Stimulated activated CD4-positive, alpha-beta T cell treated with anti-CD3 and anti-CD28 coated beads, Interleukin-2, amount 100 ng/mL, for 48 hours (primary cell): ENCODE measurements at places on chromosomes 7 and 10.

- DNase-seq: no peak
These were observed 1243.1 kb downstream of the GATA3 start for GRCh38 chr10:9297580-9297979.

DNA sequence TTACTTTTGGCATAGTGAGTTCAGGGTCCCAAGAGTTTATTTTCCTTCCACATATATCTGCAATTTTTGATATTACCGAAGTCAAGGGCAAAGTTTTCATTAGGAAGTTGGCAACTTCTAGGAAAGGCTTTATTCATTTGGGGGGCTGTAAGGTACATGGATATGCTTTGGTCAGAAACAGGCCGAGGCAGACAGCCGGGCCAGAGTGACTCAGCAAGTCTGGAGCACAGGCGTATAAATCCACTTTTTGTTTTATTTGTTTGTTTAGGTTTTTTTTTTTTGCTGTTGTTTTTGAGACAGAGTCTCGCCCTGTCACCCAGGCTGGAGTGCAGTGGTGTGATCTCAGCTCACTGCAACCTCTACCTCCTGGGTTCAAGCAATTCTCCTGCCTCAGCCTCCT lies 3.7 kb downstream of the ZNF680 start:
- no peak for DNase-seq

DNA sequence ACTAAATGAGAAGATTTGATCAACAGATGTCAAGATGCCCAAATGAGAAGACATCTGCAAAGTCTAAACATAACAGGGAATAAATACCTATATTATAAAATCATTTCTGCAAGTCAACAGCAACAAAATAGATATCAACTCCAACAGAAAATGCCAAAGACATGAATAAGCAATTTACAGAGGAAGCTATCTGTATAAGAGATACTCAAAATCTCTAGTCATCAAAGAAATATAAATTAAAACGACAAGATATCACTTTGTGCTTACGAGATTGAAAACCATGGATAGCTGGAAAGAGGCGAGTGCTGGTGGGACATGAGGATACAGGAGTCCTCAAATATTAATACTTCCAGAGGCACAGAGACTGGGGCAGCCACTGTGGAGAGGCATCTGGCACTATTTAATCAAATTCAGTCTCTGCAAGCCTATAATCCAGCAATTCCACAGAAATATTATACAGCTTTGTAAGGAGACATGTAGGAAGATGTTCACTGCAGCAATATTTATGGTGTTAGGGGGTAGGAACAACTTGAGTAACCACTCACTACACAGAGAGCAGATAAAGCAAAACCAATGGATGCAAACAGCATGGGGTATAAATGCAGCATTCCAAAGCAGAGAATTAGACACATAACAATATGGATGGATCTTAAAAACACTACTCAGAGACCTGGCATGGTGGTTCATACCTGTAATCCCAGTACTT lies 4.8 kb downstream of the DNMBP start:
- no peak for DNase-seq

DNA sequence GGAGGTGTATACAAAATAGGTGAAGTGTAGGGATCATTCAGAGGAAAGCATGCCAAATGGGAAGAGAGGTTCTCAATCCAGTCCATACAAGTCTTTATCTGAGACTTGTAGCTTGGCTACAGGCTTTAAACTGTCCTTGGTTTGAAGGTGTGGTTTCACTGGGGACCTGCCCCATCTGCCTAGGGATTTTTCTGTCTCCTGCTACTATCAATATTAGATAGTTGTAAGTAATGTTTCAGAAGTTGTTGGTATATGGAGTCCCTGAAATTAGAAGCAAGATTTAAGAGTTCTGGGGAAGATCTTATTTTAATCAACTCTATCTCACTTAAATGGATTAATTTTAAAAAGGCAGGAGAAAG lies 100.9 kb downstream of the ANKRD7 start:
- DNase-seq: no peak

DNA sequence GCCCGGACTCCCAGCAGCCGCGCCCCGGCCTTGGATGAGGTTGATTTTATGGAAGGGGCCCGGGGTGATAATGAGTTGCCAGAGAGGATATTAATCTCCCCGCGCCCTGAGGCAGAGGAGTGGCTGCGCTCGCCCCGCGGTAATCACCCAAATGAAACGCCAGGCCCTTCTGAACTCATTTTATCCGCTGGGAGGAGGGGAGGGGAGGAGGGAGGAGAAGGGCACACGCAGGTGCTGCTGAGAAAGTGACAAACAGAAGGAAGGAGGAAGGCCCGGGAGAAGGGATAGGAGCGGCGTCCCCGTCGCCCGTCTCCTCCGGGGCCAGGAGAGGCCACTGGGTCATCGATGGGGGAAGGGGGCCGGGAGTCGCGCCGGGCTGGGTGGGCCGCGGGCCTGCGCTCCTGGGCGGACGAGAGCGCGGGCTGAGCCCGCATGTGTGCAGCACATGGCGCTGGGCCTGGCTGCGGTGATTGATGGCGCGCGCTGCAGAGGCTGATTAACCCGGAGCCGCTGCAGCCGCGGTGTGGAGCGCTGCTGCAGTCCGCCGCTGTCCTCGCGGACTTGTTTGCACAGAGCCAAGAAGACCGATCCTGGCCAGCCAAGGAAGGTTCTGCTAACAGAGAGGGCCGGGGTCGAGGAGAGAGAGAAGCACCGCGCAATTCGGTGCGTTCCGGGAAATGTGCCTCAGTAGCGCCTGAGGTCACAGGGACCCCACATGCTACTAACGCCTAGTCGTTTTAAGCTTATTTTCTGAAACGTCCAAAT lies 6.5 kb downstream of the MNX1 start:
- DNase-seq: no peak

DNA sequence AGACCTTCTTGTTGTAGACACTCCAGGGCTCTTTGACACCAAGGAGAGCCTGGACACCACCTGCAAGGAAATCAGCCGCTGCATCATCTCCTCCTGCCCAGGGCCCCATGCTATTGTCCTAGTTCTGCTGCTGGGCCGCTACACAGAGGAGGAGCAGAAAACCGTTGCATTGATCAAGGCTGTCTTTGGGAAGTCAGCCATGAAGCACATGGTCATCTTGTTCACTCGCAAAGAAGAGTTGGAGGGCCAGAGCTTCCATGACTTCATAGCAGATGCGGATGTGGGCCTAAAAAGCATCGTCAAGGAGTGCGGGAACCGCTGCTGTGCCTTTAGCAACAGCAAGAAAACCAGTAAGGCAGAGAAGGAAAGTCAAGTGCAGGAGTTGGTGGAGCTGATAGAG lies 5.5 kb downstream of the GIMAP7 start:
- no peak for DNase-seq

GRCh38 chr7:67566101-67566500 lies 569.5 kb downstream of the TYW1 start:
- no peak for DNase-seq

DNA sequence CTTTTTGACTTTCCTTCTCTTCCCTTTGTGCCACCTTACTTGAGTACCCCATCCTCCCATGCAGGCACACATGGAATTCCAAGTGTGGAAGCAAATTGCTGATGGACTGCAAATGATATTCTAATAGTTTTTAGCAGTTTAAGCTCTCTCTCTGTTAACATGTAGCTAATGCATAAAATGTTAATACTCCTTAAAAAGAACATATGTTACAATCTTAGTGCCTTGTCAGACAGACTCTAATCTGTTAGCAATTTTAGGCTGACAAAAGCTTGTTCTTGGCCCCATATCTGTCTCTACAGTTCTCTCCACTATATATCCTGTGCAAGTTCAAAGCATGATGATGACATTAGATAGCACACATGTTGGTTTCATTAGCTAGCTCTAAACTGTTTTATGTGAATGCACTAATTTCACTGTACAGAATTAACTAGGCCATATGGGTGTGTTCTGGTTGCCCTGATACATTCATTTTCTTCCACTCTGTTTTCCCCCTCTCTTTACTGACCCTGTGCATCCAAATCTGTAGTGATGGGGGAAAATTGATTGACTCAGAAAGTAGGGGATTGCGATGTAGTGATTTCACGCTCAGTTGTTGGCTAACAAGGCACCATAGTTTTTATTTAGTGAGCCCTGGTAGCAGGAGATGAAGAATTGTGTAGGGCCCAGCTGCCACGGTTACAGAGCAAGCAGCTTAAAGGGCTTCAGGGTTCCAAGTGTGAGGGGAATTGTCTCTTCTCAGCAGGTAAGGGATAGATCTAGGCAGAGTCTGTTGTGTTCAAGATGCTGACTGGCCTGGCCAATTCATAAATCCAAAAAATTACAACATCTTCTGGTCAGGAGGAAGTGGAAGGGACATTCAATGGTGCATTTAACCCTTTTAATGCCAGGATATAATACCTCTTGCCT lies 114.6 kb upstream of the FZD1 start:
- no peak for DNase-seq

DNA sequence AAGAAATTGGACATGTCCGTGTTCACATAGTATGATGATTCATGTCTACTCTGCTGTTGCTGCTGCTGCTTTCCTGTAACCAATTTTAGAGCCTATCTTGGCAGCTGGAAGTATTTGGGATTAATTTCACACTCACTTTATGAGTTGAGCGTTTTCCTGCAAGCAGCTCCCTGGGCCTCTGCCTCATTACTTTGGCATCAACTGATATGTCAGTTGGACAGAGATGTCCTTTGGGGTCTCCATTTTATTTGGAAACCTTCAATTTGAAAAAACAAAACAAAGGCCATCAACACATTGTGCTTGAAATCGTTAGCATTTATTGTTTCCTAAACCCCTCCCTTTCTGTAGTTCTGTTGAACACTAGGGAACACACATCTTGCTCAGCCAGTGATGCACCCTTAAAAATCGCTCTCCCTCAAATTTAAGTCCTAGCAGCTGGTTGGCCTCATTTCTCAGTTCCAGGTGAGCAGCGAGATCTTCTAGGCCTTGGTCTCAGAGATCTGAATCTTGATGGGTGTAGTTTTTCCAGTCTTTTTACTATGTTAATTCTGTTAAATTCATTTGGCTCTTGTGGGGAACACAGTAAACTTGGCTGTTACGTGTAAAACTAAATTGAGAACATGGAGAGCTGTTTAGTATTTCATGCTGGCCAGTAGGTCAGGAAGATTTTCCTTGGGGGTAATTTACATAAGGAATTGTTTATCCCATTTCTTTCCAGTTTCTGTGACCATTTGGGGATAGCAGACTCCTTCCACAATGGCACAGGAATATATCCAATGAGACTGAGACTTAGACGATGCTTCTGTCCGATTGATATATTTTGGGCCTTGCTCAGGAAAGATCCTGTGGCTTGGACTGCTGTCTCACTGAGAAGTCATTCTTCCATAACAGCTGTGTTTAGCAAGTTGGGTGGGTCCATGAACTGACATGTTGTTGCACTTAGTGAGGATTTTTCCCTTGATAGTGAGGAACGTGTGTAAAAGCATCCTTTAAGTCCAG lies 371.6 kb downstream of the BBS9 start:
- DNase-seq: no peak

DNA sequence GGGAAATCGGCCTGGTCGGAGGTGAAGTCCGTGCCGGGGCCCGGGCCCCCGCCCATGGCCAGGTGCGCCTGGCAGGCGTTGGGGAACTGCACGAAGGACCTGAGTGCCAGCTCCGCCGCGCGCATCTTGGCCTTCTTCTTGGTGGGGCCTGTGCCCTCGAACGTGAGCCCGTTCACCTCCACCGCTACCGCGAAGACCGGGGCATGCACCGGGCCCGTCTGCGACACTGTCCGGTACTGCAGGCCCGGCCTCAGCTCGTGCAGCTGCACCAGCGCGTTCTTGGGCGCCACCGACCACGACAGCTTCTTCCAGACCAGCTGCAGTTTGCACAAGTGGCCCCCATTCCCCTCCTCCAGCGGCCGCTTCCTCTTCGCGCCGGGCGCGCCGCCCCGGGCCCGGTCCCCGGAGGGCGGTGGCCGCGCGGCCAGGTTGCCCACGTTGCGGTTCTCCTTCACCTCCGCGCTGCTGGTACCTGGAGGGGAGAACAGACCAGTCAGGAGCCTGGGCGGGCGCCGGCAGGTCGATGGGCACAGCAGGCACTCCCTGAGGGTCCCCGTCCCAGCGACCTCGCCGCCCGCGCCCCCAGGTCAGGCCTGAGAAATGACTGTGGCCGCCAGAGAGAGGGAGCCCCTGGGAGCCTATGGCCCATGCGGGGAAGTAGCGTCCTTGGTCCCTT lies 307.4 kb downstream of the WDR37 start:
- DNase-seq: no peak

DNA sequence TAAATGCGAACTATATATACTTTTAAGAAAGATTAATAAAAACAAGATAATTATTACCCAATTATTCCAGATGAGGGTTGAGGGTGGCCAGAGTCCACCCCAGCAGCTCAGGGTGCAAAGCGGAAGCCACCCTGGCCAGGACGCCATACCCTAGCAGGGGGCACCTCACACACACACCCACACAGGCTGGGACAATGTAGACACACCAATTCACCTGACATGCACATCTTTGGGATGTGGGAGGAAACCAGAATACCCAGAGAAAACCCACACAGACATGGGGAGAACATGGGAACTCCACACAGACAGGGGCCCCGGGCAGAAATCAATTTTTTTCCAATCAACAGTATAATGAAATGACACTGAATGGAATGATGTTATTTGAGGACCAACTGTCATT lies 86.0 kb downstream of the RTKN2 start:
- no peak for DNase-seq

DNA sequence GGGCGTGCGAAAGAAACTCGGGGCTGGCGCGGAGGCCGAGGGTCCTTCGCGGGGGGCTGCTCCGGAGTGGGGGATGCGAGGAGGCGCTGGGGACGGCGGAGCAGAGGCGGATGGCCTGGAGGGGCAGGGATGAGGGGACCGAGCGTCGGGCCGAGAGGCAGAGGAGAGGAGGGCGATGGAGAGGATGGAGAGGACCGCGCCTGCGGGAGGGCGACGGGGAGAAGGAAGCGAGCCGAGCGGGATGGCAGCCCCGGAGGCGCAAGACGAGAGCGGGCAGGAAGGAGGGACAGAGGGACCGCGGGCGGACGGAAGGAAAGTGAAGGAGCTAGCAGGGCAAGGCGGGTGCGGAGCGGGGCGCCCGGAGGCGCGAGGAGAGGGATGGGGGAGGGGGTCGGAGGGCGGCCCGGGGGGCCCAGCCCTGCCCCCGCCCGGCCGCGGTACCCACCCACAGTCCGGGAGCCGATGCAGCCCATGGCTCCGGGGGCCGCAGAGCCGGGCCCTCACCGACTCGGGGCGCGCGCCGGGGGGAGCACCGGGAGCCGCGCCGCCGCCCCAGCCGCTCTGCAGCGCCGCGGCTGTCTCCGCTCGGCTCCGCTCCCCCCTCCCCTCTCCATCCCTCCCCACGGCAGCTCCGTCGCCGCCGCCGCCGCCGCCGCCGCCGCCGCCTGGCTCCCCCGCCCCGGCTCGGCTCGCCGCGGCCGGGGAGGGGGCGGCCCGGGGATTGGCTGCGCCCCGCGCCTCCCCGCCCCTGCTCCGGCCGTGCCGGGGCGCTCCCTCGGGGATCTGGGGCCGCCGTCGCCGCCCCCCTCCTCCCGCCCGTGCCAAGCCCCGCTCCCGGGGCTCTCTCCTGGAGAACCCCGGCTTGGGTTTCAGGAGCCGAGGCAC lies at the start of gene FAM131B:
Gene FAM131B (minus strand): TSS at position 583 of the 885 bp plus-strand sequence. CDS start 110 bp downstream, at position 473.
- DNase-seq: no peak

DNA sequence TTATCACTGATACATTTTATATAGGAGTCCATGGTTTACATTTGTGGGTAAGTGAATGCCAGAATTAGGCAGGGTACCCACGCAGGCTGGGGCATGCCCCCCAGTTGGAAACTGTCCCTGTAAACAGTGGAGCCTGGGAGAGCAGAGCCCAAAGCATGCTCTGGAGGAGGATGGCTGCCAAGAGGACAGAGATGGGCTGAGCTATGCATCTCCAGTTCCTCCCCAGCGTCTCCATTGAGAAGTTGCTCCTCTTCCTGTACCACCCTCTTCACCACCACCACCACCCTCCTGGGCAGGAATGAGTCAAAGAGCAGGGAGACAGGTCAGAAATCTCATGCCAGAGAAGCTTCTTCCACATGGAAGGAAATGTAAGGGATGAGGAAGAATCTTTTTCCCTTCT lies 67.7 kb upstream of the KMT2E start:
- DNase-seq: no peak
